ENCODE measurements at places on chromosomes 13 and 19. TPM values are rescaled to one million over a fixed set of nuclear protein-coding genes. Genes with fewer than 3 reads are reported as not detected.

The EPS8L1 gene
- 0.90 TPM for total RNA-seq

The USP12 gene
- 16.5 TPM for total RNA-seq

- no peak for DNase-seq
Measured at GRCh38 chr13:113449693-113450347, 3.5 kb downstream of the ADPRHL1 start.

- peak; percentile 98 for DNase-seq
Measured at GRCh38 chr13:30864433-30865122, 41.5 kb upstream of the MEDAG start.

The EMP3 gene
- 147 TPM for total RNA-seq

The AP2S1 gene
- total RNA-seq: 144 TPM

DNA sequence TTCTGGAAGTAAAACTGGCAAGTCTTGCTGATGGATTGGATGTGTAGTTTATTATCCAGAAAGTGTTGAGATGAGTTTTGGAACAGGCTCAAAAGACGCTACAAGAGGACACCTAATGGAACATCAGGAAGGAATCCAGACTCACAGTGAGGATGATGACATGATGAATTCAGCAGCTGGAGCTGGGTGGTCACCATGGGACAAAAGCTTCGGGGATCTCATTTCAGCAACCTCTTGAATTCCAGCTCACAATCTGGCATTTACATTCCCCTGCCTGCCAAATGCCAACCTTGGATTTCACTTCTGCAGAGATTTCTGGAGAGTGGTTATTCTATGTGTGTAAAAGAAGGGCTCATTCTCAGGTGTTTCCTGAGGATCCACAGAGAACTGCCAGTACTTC, 288.0 kb upstream of the TMTC4 start:
- DNase-seq: no peak

The ZNF709 gene
- total RNA-seq: 4.2 TPM

The BEST2 gene
- total RNA-seq: not detected

- peak; percentile 44 for DNase-seq
Measured at GRCh38 chr13:24036115-24036514, 124.4 kb upstream of the SPATA13 start.

All from IMR-90 (cell line).